ENCODE measurements at places on chromosomes 12 and 14.

- no peak for DNase-seq
Measured at GRCh38 chr12:62731055-62731820, 203.7 kb downstream of the PPM1H start.

GRCh38 chr12:57611108-57611826, at the start of gene ARHGEF25:
TSS of gene ARHGEF25 (plus strand) at chr12:57611435. CDS start at chr12:57611895, 460 bp downstream.
- DNase-seq, result no peak

- DNase-seq, result no peak
Measured at GRCh38 chr14:61255968-61256367, 25.2 kb downstream of the TMEM30B start.

DNA sequence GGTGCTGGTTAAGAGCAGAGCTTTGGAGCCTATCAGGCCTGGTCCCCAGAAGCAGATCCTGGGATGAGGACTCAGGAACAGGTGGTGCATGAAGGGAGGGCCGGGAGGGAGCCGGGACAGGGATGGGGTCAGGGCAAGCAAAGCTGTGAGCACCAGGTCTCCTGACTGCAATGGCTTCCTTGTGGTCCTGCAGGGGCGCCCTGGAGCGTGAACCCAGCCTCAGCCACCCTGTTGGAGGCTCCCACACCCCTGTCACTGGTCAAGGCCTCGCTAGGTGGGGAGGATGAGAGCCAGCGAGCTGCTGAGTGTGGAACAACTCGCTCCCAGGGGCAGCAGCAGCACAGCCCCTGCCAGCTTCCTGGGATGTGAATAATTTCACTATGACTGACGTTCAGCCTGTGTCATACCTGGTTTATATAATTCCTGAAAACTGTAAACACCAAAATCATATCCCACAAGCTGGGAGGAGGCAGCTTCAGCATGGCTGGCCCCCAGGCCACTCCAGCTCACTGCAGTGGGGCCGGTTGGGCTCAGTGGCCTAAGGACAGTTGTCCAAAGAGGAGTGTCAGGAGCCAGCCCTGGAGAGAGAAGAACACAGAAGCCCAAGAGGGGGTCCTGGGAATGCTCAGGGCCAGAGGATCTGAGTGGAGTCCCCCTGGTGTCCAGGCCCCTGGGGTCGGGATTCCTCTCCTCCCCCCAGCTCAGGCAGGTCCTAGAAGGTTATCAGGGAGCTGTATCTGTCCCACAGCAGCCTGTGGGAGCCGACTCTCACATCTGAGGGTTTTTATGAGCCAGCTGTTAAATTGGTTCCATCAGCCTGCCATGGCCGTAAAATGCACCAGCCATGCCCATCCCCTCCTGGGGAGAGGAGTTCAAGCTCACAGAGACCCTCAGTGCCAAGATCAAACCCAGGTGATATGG, 272.9 kb downstream of the ADGRD1 start:
- DNase-seq, result no peak

DNA sequence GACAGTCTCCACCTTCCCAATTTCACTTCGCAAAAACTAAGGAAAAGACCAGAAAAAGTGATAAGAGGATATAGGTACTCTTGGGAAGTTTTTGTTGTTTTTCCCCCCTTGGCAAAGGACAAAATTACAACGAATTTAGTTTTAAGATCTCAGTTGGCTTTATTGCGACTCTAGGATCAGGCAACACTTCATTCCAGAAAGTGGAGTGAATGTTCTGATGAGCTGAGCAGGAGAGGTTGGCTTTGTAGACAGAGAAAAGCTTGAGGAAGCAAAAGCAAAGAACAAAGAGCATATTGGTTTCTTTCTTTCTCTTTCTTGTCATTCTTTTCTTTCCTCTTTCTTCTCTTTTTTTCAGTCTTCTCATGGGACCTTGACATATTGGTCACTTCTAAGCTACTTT, 640 bp upstream of the ZFYVE1 start:
- DNase-seq, result no peak

DNA sequence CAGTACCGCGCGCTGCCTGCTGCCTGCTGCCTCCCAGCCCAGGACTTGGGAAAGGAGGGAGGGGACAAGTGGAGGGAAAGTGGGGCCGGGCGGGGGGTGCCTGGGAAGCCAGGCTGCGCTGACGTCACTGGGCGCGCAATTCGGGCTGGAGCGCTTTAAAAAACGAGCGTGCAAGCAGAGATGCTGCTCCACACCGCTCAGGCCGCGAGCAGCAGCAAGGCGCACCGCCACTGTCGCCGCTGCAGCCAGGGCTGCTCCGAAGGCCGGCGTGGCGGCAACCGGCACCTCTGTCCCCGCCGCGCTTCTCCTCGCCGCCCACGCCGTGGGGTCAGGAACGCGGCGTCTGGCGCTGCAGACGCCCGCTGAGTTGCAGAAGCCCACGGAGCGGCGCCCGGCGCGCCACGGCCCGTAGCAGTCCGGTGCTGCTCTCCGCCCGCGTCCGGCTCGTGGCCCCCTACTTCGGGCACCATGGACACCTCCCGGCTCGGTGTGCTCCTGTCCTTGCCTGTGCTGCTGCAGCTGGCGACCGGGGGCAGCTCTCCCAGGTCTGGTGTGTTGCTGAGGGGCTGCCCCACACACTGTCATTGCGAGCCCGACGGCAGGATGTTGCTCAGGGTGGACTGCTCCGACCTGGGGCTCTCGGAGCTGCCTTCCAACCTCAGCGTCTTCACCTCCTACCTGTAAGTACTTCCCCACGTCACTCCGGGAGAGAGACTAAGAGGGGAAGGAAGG, at the start of gene LGR5:
Gene LGR5, plus strand, starts transcription at position 186 of the 732 bp plus-strand sequence. Its CDS starts 283 bp downstream, at position 469.
- peak; percentile 36 for DNase-seq

DNA sequence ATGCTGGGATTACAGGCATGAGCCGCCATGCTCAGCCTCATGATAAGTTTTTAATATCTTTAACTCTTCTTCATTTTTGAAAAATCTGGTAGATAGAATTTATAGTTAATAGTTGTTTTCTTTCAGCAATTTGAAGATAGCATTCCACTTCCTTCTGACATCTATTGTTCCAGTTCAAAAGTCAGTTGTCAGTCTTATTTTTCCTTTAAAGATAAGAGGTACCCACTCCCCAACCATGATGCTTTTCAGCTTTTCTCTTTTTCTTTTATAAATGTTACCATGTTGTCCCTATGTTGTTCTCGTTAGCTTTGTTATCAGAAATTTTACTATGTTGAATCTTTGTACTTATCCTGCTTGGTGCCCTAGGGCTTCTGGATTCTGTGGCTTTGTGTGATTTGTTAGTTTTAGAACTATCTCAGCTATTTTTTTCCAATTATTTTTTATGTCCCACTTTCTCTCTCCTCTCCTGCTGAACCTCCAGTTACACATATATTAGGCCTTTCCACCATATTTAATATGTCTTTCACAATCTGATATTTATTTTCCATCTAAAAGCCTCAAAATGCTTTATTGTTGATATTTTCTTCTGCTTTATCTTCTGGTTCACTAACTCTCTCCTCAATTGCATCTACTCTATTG, 181.6 kb upstream of the FOXN3 start:
- no peak for DNase-seq

DNA sequence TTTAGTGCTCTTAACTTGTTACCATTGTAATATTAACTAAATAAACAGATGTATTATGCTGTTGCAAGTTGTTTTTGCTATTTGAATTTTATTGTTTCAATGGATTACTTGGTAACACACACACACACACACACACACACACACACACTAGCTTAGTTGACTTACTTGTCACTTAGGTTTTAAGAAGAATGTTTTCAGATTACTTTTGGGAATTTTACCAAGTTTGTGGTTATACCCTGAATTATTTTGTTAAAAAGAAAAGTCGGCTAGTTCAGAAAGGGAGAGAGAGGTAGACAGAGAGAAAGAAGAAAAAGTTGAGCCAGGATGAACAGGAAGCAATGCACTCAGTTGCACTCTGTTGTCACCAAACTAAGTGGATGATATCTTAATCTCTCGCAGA, 5.3 kb downstream of the SSTR1 start:
- DNase-seq, result no peak

DNA sequence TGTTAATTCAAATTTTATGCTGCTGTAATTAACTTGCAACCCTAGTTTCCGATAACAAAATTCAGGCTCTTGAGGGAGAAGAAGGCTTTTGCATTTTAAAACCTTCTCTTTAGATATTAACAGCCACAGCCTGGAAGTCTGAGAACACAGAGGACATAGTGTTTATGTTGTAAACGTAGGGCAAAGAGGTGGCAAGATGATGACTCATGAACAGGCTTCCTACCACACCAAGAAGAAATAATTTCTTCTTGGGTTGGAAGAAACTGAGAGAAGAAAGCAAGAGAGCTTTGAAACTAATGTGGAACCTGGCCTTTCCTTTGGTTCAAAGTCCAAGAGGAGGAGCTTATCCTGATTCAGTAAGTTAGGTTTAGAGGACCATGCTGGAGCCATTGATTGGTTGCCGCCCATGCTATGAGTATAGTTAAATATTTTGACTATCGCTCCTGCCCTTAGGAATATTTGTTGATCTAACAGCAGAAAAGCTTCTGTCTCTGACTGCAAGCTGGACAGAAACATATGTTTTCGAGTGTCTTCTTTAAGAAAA, 31.8 kb downstream of the CCDC198 start:
- no peak for DNase-seq

DNA sequence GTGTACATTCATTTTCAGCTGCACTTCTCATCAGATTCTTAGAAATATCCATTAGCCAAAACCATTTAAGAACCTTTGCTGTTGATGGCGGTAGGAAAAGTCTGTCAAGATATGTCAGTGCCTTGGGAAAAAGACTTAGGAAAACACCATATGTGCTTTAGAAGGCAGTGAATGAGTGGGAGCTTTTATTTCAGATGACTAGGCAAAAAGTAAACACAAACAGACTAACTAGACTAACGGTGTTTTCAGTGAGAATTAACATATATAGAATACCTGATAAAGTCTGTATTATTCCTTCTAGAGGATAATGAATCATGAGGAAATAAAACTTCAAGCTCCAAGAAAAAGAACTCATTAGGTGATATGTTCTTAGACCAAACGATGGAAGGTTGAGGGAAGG, 418.9 kb downstream of the NAV3 start:
- no peak for DNase-seq

GRCh38 chr12:3097186-3097804, 20.1 kb downstream of the TSPAN9 start:
- DNase-seq, result no peak

GRCh38 chr12:46518729-46519128, 146.2 kb upstream of the SLC38A2 start:
- no peak for DNase-seq

GRCh38 chr12:87094356-87094755, 838.2 kb upstream of the MGAT4C start:
- DNase-seq, result peak; percentile 50

DNA sequence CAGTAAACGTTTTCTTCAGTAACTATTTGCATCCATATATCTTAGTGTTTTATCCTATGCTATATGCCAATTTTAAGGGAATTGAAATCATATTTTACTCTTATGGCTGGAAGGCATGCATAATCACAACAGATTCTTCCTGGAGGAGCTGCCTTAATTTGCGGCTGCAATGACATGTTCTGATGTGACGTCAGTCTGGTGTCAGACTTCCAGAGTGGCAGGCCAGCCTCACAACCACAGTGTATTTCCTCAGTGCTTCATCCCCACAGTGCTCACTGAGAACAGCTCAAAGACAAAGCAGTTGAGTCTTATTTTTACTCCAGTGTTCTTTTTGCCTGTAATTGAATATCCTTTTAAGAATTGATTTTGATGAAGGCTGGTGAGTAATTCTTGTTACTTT, 107.1 kb downstream of the PLEKHA5 start:
- DNase-seq, result no peak

DNA sequence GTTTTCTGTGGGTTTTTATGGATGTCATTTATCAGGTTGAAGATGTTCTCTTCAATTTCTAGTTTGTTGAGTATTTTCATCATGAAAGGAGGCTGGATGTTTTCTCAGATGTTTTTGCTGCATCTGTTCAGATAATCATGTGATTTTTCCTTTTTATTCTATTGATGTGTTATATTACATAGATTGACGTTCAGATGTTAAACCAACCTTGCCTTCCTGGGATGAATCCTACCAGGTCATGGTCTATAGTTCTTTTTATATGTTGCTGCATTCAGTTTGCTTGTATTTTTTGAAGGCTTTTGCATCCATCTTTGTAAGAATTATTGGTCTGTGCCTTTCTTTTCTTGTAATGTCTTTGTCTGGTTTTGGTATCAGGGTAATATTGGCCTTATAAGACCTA, 43.9 kb upstream of the LYZ start:
- DNase-seq, result no peak

- DNase-seq, result no peak
Measured at GRCh38 chr14:52269982-52270381, 2.5 kb downstream of the PTGDR start.

- DNase-seq, result no peak
Measured at GRCh38 chr12:54521293-54522060, 23.9 kb downstream of the NCKAP1L start.

- DNase-seq, result no peak
Measured at GRCh38 chr12:75744607-75745256, 233.3 kb upstream of the KRR1 start.

GRCh38 chr12:47105914-47106674, 26.3 kb upstream of the AMIGO2 start:
- DNase-seq, result no peak

DNA sequence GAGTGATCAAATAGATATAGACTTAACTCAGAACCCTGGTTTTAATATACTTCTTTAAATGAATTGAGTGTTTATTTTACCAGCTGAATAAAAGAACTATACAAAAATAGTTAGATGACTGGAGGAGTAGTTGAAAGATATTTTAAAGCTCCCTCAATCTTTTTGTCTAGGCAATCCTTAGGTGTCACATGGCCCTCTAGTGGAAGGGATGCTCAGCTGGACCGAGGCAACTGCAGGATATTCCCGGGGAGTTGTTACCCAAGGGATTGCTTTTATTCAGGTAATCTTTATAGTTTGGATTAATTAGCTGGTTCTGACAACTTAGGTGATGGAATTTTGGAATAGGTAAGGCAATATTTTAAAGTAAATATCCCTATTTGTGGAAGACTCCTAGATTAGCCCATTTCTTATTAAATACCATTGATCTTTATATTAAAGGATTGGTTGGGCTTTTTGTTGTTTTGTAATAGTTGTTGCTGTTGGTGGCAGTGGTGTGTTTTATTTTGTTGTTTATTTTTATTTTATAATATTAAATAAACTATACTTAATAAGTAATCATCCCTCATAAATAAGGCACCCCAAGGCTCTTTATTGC, 57.1 kb downstream of the ZDHHC17 start:
- DNase-seq, result no peak

GRCh38 chr12:120358412-120359100, 10.4 kb downstream of the MSI1 start:
- no peak for DNase-seq

DNA sequence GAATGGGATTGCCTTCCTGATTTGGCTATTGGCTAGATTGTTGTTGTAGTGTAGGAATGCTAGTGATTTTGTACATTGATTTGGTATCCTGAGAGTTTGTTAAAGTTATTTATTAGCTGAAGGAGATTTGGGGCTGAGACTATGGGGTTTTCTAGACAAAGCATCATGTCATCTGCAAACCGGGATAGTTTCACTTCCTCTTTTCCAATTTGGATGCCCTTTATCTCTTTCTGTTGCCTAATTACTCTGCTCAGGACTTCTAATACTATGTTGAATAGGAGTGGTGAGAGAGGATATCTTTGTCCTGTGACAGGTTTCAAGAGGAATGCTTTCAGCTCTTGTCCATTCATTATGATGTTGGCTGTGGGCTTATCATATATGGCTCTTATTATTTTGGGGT, 265.7 kb upstream of the MGAT4C start:
- no peak for DNase-seq

GRCh38 chr12:109212460-109213115, 96.2 kb downstream of the ACACB start:
- no peak for DNase-seq

- no peak for DNase-seq
Measured at GRCh38 chr12:98127336-98127679, 388.1 kb upstream of the TMPO start.

- peak; percentile 65 for DNase-seq
Measured at GRCh38 chr12:33676866-33677265, 237.2 kb upstream of the SYT10 start.

All from HS-27A (cell line).